Activated naive CD4-positive, alpha-beta T cell treated with Interleukin-2 at 50 U/mL for 16 hours (primary cell): ENCODE measurements at places on chromosomes 6 and 20.

DNA sequence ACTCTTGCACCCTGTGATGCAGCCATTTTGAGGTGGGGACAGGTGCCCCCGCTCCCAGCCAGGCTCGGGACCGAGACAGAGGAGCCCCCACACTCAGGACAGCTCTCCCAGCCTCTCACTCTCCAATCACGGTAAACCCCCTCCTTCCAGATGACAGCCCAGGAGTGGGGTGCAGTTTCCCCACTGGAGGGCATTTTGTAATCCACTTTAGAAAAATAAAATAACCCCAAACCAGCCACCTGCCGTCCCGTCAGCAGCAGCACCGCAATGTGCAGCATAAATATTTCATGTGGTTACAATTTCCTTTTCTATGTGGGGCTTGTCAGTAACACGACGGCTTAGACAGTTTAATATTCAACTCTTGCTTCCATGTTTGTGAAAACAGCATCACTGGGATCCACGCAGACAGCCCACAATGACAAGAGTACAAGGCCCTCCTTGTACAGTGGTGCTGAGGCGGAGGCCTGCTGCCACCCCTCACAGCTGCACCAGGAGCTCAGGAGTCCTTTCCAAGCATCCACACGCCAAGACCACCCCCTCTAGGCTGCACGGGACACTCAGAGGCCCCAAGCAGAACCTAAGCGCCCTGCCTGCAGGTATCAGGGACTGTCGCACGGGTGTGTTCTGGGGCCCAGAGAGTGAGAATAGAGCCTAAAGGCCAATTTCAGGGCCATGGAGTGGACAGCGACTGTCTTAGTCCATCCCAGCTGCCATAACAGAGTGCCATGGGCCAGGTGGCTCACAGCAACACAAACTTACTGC is 116.7 kb downstream of the JPH2 start:
- peak; percentile 17 for DNase-seq

GRCh38 chr20:63327231-63327745 is 33.9 kb downstream of the CHRNA4 start:
- no peak for DNase-seq

- DNase-seq = no peak
These were observed 9.5 kb downstream of the BAG6 start for GRCh38 chr6:31642798-31643570.

DNA sequence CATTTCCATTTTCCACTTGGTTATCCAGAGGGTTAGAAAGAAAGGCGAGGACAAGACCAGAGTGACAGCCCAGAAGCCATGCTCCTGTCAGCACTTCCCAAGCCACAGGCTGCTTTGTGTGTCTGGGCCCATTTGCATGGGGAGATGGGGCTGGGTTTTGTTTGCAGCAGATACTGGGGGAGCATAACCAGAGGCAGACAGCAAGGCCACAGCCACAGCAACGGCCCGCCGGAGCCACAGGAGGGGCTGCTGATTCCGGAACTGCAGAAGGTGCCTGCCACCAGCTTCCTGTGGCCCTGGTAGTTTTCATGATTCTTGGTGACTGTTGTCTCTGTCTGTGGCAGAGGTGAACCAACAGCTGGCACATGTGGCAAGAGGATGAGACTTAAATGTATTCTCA is 106.6 kb downstream of the DLL1 start:
- DNase-seq = no peak

GRCh38 chr20:8530022-8530421 is 398.0 kb downstream of the PLCB1 start:
- DNase-seq = no peak

DNA sequence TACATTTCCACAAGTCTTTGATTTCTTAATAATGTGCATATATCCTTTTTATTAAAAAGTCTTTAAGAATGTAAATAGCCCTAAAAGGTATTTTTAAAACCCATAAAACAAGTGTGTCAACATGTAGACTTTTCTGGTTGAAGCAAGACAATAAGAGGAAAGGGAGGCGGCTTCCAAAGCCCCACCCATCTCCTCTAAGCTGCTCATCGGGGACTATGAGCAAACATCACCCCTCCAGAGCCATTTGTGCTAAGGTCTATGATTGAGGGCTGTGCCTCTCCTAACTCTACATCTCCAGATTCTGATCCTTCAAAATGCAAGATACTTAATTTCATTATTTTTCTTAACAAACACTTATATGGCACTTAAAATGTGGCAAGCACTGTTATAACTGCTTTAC is 2.5 kb upstream of the NAA20 start:
- peak; percentile 18 for DNase-seq

DNA sequence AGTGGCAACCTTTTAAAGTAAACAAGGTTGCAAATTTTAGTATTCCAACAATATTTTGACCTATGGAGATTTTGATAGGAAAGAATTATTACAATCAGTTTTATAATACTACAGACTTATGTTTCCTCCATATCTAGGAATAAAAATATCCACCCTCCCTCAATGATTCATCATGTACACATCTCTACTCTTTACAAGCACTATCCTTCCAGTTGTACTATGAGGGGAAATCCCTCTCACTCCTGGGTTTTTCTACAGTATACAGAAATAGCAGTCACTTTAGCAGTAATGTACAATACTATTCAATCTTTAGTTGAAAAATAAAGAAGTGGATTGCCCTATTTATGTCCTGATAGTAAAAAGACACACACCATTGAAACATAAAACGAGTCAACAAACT is 46.3 kb upstream of the SCML4 start:
- no peak for DNase-seq

DNA sequence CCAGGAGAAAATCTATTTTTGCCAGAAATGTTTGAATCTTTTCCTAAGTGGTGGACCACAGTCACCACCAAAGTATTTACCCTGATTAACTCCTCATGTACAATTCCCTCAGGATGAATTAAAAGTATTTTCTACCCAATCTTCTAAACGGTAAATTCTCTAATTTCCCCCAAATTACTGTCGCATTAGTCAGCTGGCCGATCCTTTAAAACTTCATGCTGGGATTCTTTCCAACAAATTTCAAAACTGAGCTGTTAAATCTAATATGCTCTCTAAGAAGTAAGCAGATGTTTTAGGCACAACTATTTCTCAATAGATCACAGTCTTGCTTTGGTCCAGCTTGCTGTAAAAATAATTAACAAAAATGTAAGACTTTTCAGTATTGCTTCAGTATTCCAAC is 447.2 kb downstream of the FRK start:
- no peak for DNase-seq

GRCh38 chr20:11901127-11901526 is 16.6 kb upstream of the BTBD3 start:
- DNase-seq = no peak

DNA sequence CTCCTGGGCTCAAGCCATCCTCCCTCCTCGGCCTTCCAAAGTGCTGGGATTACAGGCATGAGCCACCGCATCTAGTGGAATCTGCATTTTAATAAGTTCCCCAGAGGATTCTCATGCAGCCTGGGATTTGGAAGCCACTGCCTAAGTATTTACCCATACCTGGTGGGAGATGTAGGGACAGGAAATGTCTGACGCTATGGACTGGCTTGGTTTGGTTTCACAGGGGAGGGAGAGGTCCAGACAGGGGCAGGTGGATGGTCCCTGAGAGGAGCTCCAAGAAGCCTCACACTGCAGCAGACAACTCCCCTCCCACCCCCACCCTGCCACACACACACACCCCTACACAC is 4.4 kb downstream of the VSTM2L start:
- no peak for DNase-seq

DNA sequence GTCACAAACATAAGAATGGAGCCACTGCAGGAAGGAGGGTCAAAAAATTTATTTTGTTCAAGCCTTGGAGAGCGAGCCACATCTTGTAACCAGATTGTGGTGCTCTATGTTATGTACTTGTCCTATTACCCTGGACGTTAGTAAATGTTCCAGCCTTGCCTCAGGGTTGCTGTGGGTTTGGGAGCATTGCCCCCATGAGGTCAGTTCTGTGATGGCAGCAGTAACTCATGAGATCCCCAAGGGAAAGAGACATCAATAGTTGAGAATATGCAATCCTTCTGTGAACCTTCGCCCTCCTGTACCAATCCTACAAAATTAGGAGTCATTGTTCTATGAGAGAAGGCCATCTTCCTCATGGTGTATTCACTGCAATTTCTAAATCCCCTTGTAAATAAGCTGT is 16.4 kb upstream of the CFAP206 start:
- DNase-seq = no peak

- no peak for DNase-seq
These were observed 764.2 kb downstream of the TENT5A start for GRCh38 chr6:80988286-80988685.

DNA sequence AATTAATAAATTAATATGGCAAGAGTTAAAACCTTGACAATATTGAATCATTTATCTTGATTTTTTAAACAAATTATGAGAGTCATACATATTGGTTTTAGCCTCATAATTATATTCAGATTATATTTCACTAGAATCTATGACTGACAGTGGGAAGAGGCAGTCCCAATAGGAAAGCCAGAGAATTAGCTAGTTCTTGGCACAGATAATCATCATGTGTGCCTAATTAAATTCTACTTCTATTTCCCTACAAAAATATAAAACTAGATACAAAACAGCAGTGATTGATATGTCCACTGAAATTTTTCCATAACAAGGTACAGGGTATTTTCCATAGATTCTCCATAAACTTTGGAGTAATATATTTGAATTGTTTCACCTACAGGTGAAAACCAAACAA is 38.6 kb downstream of the COL9A1 start:
- no peak for DNase-seq

DNA sequence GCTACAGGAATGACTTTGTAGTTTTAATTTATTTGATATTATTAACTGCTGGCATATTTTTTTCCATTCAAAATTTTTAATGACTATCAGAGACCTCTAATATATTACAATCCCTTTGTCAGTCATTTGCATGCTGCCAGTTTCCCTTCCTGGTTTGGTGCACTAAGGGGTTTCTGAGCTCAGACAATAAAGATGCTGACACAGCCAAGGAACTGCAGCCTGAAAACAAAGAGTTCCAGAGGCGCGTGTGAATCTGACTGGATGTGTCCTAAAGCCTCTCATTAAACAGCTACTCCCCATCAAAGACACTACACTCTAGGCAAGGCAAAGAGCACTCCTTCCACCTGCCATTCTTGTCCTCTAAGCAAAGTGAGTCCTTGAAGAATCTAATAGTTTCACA is 116.8 kb upstream of the DST start:
- no peak for DNase-seq

- no peak for DNase-seq
These were observed 5.3 kb upstream of the UBD start for GRCh38 chr6:29564875-29565274.

GRCh38 chr20:9794831-9795230 is 44.0 kb downstream of the PAK5 start:
- no peak for DNase-seq

DNA sequence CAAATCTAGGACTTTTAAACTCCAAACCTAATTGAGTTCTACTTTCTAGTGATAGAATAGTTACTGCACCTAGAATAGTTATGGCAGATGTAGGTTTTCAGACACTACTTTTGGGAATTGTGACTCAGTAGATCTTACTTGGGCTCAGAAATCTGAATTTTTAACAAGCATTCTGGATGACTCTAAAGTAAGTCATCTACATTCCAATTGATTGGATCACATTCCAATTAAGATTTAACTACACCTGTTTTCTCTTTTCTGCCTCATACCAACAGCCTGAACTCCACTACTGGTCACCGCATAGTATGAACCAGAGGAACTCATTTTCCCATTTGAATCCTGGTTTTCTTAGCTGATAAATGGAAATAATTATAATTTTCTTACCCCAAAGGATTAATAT is 49.5 kb upstream of the TFAP2D start:
- no peak for DNase-seq

- no peak for DNase-seq
These were observed 13.6 kb upstream of the GATA5 start for GRCh38 chr20:62489186-62489931.

GRCh38 chr20:14996883-14997672 is 659.7 kb upstream of the FLRT3 start:
- DNase-seq = no peak

GRCh38 chr6:142478117-142478516 is 176.3 kb downstream of the ADGRG6 start:
- DNase-seq = no peak

- DNase-seq = no peak
These were observed 762 bp downstream of the SIRPB1 start for GRCh38 chr20:1618954-1619540.

DNA sequence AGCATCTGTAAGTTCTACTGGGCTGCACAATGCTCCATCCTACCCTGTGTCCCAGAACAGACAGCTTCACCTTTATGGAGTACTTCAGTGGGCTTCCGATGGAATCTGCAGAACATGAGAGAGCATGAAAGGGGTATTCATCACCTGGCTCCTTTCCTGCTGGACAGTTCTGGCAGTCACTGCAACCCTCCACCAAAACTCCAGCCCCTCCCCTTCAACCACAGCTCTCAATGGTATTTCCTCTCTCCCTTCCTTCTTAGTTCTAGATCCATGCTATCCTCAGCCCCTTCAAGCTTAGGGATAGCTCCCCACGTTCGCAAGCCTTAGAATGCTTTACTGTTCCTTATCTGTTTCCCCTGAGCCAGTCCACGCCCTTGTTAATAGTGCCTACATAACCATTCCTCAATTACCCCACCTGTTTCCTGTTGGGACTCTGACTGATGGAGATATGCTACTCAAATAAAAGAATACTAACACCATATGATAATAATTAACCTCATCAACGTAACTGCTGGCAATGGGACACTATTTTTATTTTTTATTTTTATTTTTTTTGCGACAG is 26.8 kb downstream of the TRAM2 start:
- DNase-seq = no peak

DNA sequence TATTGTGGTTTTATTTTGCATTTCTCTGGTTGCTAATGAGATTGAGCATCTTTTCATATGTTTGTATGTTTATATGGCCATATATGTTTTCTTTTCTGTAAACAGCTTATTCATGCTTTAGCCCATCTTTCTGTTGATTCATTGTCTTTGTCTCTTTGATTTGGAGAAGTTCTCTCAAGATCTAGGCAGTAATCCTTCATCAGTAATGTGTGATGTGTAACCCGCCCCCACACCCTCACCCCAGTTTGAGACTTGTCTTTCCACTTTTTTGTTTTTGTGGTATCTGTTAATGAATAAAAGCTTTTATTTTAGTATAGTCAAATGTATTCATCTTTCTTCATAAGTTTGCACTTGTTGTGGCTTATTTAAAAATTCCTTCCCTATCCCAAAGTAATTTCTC is 26.0 kb downstream of the ZC3H12D start:
- no peak for DNase-seq

- no peak for DNase-seq
These were observed 331.7 kb downstream of the FARS2 start for GRCh38 chr6:5592886-5593519.

GRCh38 chr6:163915131-163915530 is 500.6 kb downstream of the QKI start:
- DNase-seq = no peak

DNA sequence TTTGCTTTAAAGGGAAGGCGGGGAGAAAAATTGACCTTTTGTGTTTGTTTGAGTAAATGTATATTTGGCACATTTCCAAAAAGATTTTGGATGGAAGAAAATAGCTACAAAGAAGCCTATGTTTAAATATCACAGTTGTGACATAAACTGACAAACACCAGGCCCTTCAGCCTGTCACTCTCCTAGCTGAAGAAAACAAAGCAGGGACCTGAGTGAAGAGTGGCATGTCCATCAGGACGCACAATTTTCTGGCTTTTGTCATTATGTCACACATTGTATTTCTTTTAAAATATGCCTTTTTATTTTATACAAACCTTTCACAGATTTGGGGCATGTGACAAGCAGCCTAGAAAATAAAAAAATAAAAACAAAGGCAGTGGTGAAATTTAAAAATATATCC is 241.2 kb downstream of the OGFRL1 start:
- no peak for DNase-seq

GRCh38 chr6:136033416-136033815 is 181.9 kb downstream of the PDE7B start:
- no peak for DNase-seq

- DNase-seq = no peak
These were observed 40.8 kb downstream of the NCR2 start for GRCh38 chr6:41376176-41376575.
